Activated CD8-positive, alpha-beta T cell treated with anti-CD3 and anti-CD28 coated beads for 36 hours (primary cell): ENCODE measurements at places on chromosomes 6 and 20.

GRCh38 chr6:52415917-52416628 lies 4.1 kb upstream of the EFHC1 start:
- no peaks in the 10 kb centered on the region for H3K36me3 ChIP-seq
- no peak overlapping the region for H3K4me3 ChIP-seq
- H3K4me1 ChIP-seq: peaks cover 32% of the 10 kb centered on the region
- no peak for DNase-seq

DNA sequence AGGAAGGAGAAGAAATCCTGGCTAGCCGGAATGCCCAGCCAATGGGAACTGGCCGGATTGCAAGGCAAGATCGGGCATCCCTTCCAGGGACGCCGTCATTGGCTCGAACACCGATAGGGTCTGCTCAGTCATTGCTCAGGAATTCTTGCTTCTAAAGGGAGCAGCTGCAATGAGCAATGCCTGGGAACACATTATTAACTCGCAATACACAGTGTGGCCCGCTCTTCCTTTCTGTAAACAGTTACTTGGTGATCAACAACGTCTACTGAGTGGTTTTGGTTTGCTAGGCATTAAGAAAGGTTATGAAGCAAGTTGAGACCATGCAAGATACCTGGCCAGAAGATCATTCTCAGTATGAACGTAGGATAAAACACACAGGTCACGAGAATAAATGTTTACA lies 165.4 kb upstream of the CITED2 start:
- no peak overlapping the region for H3K4me3 ChIP-seq
- peaks cover 23% of the 10 kb centered on the region for H3K4me1 ChIP-seq
- peaks cover 3% of the 10 kb centered on the region for H3K36me3 ChIP-seq
- no peaks in the 10 kb centered on the region for H3K27me3 ChIP-seq

- no peak overlapping the region for H3K27ac ChIP-seq
- no peaks in the 10 kb centered on the region for H3K4me1 ChIP-seq
- H3K27me3 ChIP-seq: peaks cover 11% of the 10 kb centered on the region
- no peak overlapping the region for H3K4me3 ChIP-seq
Measured at GRCh38 chr6:87817183-87817582, 115.2 kb upstream of the AKIRIN2 start.

- no peak overlapping the region for H3K27ac ChIP-seq
- H3K4me3 ChIP-seq: no peak overlapping the region
- no peaks in the 10 kb centered on the region for H3K36me3 ChIP-seq
- no peaks in the 10 kb centered on the region for H3K4me1 ChIP-seq
Measured at GRCh38 chr20:47032933-47033578, 138.4 kb downstream of the EYA2 start.

GRCh38 chr6:105952772-105953690 lies 133.1 kb upstream of the PRDM1 start:
- peaks cover 8% of the 10 kb centered on the region for H3K27me3 ChIP-seq
- DNase-seq: no peak
- no peak overlapping the region for H3K4me3 ChIP-seq
- H3K27ac ChIP-seq: no peak overlapping the region

- H3K4me1 ChIP-seq: peaks cover 7% of the 10 kb centered on the region
- no peak for DNase-seq
- no peaks in the 10 kb centered on the region for H3K27me3 ChIP-seq
Measured at GRCh38 chr6:152273638-152274037, 363.5 kb downstream of the SYNE1 start.

- H3K4me1 ChIP-seq: no peaks in the 10 kb centered on the region
- no peaks in the 10 kb centered on the region for H3K36me3 ChIP-seq
- no peak overlapping the region for H3K27ac ChIP-seq
- DNase-seq: no peak
- peaks cover 2% of the 10 kb centered on the region for H3K27me3 ChIP-seq
Measured at GRCh38 chr6:105849746-105850145, 236.4 kb upstream of the PRDM1 start.

- DNase-seq: no peak
- no peak overlapping the region for H3K4me3 ChIP-seq
- H3K27me3 ChIP-seq: no peaks in the 10 kb centered on the region
- no peak overlapping the region for H3K27ac ChIP-seq
Measured at GRCh38 chr6:145670311-145670710, 65.0 kb downstream of the EPM2A start.

DNA sequence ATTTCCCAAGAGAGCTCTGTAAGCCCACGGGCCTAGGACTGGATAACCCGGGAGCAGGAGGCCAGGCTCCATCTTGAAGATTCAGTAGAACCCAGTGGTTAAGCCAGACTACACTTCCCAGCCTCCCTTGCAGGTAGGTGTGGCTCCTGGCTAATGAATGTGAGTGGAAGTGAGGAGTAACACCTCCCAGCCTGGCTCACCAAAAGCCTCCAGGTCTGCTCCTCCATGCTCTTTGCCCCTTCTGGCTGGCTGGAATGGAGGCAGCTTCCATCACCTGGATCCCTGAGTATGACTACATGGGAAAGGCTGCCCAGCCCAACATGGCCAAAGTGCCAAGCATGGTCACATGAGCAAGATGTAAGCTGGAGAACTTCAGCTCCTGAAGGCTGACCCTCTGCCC lies 9.7 kb downstream of the LRRN4 start:
- H3K36me3 ChIP-seq: peaks cover 24% of the 10 kb centered on the region
- H3K4me3 ChIP-seq: no peak overlapping the region
- no peak overlapping the region for H3K27ac ChIP-seq
- no peaks in the 10 kb centered on the region for H3K27me3 ChIP-seq
- no peak for DNase-seq
- no peaks in the 10 kb centered on the region for H3K4me1 ChIP-seq
